ENCODE measurements at places on chromosomes 1 and 21.
A peak's percentile ranks its signal among the peaks of the same experiment; 100 is the strongest.

- DNase-seq, result no peak
These were observed 245.9 kb downstream of the PLPP3 start for GRCh38 chr1:56333461-56333860.

GRCh38 chr1:180365039-180365438 is 135.0 kb downstream of the LHX4 start:
- DNase-seq, result no peak

GRCh38 chr1:20417581-20417980 is 68.4 kb downstream of the CAMK2N1 start:
- DNase-seq, result no peak

DNA sequence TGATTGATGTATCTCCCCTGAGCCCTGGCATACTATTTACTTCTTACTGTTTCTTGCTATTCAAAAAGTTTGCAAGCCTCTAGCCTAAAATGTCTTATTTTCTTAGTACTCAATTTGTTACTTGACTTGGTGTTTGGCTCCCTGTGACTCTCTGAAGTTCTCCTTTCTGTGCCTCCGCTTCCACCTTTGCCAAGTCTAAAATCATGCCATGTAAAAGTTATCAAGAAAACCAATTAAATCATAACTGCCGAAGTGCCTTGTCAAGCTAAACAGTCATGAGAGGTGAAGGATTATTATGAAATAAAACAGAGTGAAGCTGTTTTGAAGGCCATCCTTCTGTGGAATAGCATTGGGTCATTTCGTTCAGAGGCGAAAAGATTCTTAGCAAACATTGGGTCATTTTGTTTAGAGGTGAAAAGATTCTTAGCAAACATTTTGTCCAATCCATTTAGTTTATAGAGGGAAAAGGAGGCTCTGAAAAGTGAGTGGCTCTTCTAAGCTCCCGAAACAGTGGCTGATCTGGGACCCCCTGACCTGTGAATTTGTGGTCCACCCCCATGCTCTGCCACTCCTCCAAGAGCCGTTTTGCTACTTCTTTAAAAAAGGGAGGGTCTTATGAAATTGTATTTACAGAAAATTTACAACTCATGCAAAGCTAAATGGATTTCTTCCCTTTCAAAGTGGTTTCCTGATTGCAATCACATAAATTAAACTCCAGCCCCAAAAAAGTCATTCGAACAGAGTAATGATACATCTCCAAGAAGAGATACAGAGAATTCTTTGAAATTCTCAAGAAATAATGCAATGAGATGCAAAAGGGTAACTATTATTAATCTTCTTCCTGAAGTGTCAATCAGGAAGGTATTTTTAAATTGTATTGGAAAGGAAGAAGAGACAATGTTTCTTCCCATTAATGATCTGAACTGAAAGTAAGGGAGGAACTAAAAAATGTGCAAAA is 141.4 kb downstream of the RUNX1 start:
- no peak for DNase-seq

DNA sequence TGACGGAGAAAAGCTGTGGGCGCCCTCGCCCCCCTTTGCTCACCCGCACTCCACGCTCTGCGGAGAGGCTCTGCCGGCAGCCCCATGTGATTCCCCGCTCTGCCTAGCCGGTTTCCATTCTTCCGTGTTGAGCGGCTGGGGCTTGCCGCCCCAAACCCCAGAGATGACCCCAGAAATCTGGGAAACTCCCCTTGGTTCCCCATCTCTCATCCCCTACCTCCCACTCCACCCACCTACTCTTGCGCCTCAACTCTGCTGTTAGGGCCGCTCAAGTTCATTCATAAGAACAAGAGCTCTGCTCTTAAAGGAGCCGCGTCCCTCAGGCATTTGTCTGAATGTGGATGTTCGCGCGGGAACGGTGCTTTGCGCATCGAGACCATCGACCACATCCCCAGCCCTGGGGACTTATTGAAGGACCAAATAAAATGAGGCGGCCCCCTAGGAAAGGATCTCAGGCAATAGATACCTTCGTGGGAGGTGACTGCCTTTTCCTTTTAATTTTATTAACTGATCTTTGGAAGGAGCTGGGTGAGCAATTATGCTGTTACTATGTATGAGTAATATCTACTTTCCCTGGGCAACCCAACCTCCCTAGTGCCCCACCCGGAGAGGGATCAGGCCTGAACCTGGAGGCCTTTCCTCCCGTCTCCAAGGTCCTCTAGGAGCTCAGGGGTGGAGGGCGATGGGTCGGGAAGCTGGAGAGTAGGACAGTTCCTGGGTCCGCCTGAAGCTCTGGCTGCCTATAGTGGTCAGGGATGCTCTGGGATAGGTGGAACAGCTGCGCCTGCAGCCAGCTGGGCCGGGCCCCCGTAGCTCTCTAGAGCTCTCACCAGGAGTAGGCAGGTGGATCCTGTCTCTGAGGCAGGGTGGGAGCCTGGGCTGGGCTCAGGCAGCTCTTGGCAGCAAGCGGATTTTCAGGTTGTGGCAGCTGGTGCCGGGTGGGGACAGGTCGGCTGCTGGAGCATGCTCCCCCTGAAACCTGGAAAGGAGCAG is 898 bp downstream of the MFSD2A start:
- peak; percentile 61 for DNase-seq

GRCh38 chr1:207181847-207182246 is 77.8 kb downstream of the C4BPA start:
- DNase-seq, result no peak

DNA sequence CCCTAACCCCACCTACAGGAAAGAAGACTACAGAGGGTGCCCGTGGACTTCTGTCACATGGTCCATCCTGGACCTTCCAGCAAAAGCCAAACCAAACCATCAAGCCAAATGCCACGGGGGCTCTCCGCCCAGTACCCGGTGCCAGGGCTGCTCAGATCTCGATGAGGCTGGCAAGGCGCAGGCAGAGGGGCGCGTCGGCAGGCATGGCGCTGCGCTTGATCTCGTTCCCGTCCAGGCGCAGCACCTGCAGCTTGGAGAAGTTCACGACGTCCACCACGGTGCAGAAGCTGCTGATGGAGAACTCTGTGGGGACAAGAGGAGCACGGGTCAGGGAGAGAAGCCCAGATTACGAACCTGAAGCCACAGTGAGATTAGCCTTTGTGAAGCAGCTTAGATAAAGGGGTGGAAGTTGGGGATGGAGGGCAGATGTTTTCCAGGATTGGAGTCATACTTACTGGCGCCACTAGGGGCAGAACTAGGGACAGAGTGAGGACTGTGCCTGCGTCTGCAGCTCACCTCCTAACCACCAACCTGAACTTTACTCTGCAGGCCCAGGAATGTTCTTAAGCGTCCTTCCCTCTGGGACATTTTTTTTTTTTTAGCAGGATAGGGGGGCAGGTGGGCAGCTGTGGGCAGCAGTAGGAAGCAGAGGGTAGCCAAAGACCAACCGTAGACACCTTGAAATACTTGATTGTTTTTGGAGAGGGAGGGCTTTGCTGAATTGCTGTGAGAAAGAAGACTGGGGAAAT is 8.6 kb downstream of the FMOD start:
- DNase-seq, result peak; percentile 52

DNA sequence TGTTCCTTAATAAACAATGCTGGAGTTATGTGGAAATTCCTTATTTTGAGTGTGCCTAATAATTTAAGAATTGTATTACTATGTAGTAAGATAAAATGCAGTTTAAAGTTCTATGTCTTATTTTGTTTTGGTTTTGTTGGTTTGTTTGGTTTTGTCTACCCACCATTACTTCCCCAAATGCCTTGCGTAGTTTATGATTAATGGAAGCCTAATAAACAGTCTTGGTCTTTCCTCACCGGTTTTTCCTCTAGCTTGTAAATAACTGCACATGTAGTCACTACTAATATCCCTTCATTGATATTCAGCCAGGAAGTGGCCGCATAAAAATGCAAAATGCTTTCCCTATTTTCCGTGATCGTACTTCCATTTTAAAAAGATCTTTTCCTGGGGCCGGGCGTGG is 2.9 kb downstream of the SDCCAG8 start:
- no peak for DNase-seq

DNA sequence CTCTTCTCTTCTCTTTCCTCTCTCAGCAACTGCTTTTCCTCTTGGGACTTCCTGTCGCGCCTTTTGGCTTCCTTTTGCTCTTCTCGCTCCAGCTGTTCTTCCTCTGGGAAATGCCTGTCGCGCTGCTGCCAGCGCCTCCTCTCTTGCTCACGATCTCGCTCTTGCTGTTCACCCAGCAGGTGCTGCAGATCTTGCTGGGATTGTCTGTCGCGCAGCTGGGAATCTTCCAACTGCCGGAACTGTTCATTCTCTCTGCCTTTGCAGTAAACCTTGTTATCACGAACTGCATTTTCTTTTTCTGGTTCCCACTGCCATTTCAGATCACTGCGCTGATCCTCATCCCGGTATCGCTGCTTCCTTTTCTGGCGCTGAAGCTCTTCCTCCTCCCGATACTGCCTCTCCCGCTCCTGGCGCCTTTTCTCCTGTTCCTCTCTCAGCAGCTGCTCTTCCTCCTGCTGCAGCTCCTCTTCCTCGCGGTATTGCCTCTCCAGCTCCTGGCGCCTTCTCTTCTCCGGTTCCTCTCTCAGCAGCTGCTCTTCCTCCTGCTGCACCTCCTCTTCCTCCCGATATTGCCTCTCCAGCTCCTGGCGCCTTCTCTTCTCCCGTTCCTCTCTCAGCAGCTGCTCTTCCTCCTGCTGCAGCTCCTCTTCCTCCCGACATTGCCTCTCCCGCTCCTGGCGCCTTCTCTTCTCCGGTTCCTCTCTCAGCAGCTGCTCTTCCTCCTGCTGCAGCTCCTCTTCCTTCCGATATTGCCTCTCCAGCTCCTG is 5.8 kb downstream of the TCHH start:
- DNase-seq, result no peak

GRCh38 chr21:39575775-39576174 is 37.0 kb upstream of the B3GALT5 start:
- no peak for DNase-seq

GRCh38 chr1:26168410-26169197 is at the start of gene C1orf232:
C1orf232 (minus strand) TSS chr1:26168963; CDS start chr1:26168499, 464 bp downstream.
- DNase-seq, result no peak

DNA sequence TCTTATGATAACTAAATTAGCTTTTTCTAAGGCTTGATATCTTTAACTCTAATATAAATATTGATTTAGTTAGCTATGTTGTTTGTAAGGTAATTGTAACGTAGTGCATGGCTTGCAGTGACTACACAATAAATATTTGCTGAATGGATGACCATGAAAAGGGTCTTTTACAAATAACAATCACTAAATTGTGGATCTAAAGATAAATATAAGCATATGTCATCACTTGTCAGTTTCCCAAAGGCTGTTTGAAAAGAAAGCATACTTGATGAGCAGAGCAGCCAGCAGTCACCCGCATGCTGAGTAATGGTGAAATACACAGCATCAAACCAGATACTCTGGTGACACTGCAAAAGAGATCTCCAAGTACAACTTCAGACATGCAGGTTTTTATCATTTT is 92.5 kb upstream of the FMN2 start:
- DNase-seq, result no peak
